ENCODE measurements at places on chromosomes 3 and 15.

- no peak for DNase-seq
Observed at GRCh38 chr3:147680837-147681483, 271.8 kb downstream of the ZIC1 start.

DNA sequence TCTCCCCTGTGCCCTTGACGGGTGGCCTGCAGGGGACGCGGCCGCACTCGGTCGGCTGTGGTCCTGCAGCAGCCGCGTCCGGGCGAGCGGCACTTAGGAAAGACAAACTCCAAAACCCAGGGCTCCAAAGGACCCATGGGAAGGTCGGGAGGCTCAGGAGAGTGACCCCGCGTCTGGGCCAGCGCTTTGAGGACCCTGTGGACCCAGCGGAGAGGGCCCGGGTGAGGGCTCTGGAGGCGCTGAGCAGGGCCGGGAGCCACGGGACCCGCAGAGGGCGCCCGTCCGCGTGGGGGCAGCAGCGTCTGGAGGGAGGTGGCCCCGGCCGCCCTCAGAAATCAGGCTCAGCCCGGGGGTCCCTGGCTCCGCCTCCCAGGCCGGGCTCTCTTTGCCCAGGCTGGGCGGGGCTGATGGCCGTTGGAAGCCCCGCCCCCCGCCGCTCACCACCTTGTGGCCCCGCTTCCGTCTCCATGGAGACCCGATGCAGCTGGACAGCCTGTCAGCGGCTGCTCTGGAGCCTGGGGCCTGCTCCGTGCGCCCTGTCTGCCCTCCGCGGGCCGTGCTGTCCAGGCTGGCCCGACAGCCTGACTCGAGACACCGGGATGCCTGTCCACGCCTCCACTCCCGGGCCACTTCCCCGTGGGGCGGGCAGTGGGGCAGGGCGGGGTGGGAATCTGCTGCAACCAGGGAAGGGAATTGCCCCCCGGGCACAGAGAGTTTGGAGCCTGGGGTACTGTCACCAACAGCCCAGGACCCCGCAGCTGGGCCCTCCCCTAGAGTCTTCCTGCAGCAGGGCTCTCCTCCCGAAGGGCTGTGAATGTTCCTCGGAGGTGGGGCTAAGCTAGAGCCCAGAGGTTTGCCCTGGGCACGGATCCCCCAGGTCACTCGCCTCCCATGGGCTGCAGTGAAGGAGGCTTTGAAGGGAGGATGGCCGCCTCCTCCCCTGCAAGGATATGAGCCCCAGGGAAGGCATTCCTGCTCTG is 34.8 kb upstream of the RPL32 start:
- no peak for DNase-seq

- no peak for DNase-seq
Observed at GRCh38 chr3:133494469-133494868, 79.0 kb upstream of the CDV3 start.

DNA sequence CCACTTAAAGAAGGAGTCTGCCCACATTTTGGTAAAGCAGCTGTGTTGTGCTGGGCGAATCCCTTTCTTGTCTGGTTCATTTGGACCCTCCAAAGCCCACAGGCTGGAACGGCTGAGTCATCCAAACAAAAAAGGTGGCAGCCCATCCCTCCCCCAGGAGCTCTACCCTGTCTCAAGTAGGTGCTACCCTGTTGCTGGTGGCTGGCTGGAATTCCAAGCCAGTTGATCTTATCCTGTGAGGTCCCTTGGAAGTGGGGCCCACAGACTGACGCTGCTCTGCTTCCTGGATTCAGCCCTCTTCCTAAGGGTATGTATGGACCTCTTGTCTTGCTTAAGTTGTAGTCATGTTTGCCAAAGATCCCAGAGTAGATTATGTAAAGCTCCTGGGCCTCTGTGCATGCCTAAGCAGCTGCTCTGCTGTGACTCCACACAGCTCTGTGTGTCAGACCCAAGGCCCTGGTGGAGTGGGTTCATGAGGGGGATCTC is 44.5 kb downstream of the CCR1 start:
- no peak for DNase-seq

- peak; percentile 13 for DNase-seq
Observed at GRCh38 chr3:141796081-141796888, 33.1 kb downstream of the GRK7 start.

DNA sequence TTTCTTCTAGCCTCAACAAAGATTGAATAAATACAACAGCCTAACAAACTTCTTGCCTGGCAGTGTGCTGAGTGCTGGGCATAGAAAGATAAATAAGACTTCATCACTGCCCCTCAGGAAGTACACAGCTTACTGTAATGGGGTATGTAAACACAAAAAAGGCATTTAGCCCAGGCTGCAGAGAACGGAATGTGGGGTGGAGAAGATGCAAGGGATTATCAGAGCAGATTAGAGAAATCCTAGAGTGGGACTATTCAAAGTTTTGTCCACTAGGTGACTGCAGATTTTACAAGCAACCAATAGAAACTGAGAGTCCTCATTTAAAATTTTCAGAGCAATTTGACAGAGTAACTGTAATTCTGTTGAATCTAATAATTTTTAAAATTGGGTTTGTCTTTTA is 35.4 kb upstream of the TSC22D2 start:
- DNase-seq: no peak

- DNase-seq: no peak
Observed at GRCh38 chr3:13427662-13428603, 7.8 kb upstream of the NUP210 start.

DNA sequence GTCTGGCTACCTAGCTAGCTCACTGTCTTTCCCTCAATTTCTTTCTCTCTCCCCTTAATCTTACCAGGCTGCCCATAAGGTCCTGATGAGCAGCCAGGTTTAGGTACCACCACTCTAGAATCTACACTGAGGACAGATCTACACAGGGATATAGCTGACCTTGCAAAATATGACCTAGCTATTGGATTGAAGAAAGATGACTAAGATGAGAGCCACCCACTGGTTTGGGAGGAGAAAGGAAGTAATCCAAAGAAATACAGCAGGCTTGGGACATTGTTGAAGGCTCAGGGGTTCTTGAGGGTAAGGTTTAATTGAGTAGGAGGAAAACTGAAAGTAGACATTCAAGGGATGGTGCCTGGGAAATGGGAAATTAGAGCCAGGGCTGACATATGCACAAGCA is 142.0 kb upstream of the TMC3 start:
- DNase-seq: no peak

- DNase-seq: no peak
Observed at GRCh38 chr3:71269906-71270305, 313.6 kb downstream of the FOXP1 start.

DNA sequence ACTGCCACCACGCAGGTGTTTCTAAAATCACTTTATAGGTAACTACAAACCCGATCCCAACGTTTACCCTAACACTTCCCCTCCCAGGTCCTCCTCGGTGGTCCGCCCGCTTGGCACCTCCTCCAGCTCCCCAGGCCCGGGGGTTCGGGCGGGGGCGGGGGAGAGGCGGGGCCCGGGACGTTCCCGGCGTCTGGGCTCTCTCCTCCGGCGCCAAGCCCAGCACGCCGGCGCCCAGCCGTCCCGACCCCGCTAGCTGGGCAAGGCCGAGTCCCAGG is 562 bp downstream of the CGGBP1 start:
- no peak for DNase-seq

GRCh38 chr15:65304381-65305149 is at the start of gene RNU5B-1:
Gene RNU5B-1, plus strand, starts transcription at chr15:65304677.
- peak; percentile 95 for DNase-seq

- no peak for DNase-seq
Observed at GRCh38 chr3:176583956-176584355, 613.3 kb downstream of the TBL1XR1 start.

DNA sequence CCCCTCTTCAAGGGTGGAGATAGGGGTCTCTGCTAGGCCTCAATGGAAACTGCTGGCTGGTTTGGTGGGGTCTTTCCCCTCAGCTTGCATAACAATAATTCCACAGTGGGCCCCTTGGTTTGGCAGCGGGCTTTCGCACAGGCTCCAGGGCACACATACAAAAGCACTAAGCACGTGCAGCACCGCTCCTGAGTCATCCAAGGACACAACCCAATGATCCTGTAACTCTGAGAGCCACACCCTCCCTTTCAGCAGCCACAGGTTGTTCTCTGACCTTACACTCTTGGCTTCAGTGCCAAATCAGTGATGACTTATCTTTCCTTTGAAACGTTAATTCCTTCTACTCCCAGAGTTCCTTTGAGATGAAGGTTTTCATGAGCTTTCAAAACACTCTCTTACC is 41.7 kb downstream of the DAPK2 start:
- DNase-seq: peak; percentile 20

- DNase-seq: no peak
Observed at GRCh38 chr3:150789451-150789850, 26.5 kb upstream of the SIAH2 start.

DNA sequence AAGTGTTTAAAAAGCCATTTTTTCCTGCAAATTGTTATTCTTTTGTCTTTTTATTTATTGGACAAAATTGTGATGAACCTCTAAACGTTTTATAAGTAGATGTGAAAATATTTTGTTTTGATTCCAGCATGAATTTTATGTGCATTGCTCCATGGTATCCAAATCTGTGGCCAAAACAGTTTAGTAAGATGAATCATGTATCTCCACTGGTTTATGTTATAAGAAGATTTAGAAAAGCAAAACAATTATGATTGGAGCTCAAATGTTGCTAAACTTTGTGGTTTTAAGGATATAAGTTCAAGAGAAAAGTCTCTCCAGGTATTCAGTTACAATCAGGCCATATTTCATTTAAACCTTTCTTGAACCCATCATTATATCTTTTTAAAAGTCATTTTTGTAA is 80.9 kb downstream of the NECTIN3 start:
- peak; percentile 9 for DNase-seq

DNA sequence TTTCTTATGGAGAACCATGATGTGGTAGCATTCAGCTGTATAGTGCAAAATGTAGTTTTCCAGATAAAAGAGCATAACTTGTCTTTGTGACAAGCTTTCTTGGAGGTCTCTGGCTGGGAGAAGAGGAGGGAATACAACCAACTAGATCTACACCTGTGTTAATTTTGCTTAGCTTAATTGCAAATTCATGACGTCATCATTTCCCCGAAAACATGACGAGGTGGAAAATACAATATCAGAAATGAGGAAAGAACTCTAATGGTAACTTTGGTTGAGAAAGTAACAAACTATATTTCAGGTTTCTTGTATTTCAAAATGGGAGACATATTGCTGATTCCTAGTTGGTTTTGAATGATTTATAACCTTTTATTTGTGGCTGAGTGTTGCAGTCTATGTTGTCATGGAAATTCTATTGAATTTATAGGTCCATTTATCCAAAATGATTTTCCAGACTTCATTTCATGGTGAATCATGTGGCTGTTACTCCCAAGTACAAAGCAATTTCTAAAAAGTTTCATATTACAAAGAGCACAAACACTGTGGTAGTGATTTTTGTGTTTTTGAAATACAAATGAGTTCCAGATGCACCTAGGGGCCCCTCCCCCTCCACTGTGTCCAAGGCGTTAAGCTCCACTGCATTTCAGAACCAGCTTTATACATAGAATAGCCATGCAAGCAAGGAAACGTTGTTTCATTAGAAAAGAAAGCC is 307.2 kb downstream of the FEZF2 start:
- DNase-seq: peak; percentile 60

- DNase-seq: no peak
Observed at GRCh38 chr15:39453620-39454019, 127.3 kb upstream of the THBS1 start.

DNA sequence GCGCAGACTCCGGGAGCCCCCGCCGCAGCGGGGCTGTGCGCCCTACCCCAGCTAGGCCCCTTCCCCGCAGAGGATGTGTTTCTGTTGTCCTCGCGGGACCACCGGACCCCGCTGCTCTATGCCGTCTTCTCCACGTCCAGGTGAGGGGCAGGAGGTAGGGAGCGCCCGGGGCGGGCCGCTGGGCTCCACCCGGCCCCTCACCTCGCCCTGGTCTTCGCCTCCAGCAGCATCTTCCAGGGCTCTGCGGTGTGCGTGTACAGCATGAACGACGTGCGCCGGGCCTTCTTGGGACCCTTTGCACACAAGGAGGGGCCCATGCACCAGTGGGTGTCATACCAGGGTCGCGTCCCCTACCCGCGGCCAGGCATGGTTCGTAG is 4.7 kb downstream of the SEMA3B start:
- no peak for DNase-seq

DNA sequence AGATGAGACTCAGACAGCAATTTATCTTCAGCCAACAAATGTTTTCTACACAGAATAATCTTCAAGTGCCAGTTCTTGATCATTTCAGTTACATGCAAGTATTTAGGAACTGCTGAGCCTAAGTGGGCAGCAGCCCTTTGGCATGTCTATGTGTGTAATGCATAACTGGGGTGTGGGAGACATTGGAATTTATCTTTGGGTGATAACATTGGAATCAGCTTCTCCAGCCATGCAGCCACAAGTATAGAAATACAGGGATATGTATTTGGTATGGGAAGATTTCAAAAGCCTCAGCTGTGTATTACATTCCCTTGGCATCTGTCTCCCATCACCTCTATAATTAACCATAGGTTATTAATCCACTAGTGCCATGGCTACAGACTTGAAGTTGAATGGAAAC is 63.4 kb upstream of the FOXP1 start:
- DNase-seq: no peak

DNA sequence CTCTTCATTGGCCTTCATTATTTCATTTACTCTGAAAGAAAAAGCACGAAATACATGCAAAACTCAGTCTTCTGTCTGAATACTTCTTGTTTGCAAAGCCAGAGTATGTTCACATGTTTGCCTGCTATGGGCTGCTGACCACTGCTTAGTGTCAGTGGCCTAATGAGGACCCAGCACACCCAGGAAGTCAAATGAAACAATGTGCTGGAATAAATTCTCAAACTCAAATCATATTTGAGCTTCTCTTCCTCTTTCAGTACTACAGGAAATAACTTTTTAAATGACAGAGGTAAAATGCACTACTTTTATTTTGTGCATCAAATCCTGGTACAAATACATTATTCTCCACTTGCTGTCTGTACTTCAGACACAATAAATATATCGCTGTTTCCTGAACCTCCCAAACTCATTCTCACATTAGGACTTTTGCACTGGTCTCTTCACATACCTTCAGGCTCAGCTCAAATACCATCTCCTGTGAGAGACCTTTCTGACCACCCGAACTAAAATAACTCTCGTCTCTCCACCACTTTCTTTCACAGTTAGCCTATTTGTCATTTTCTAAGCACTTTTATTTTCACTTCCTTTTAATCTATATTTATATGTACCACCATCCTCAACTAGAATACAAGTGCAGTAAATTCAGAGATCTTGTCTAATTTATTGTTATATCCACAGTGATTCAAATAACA is 176.8 kb downstream of the TUSC7 start:
- no peak for DNase-seq

DNA sequence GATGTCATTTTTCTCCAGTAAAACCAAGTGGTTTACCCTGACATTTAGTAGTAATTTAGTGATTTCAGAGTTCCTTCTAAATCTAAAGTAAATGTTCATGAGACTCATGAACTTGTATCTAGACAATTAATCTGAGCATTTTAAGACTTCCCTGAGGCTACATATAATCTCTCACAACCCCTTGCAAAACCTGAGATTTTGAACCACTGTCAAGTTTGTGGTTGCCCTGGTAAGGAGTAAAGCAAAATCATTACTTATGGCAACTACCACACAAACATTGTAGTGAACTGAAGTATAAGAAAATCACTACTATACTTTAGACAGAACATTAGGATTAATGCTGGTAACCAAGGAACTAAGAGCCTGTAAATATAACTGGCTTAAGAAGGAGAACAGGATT is 370.2 kb downstream of the TIGIT start:
- DNase-seq: no peak

GRCh38 chr3:186757686-186758220 is 25.6 kb upstream of the EIF4A2 start:
- no peak for DNase-seq

GRCh38 chr3:168312984-168313383 is 217.3 kb upstream of the GOLIM4 start:
- no peak for DNase-seq
